ENCODE measurements at places on chromosomes 13 and 19.

DNA sequence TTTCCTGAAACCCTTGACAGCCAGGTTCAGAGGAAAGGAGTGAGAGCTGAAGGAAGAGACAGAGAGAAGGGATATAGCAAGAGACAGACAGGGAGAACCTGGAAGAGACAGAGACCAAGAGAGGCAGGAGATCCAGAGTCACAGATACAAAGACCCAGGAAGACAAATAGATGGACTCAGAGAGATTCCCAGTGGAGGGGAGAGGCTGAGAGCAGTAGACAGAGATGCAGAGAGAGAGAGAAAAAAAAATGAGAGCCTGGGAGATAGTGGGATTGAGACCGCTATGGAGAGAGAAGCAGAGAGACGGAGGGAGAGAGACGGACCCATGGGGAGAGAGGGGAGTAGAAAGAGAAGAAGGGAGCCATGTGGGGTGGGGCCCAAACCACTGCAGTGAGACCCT, 763 bp downstream of the FXYD7 start:
- no peak for DNase-seq

DNA sequence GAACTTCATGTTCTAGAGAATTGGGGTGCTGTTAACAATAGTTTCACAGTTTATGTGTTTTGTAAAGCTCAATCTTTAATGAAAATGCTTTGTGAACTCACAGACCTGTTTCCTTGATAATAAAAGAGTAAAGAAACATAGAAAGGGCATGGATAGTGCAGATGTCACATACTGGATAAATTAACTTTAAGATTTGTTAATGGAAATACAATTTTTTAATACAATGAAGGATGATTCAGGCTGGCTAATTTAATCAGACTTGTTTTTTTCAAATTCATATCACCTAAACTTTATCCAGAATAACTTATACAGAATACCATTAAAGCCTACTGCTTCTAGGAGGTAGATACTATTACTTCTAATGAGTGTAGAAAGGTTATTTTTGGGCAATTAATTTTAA, 1033.5 kb upstream of the SLC10A2 start:
- no peak for DNase-seq

GRCh38 chr13:95714142-95714832, 37.3 kb downstream of the DNAJC3 start:
- no peak for DNase-seq

GRCh38 chr19:13401388-13401787, 104.9 kb downstream of the CACNA1A start:
- no peak for DNase-seq

DNA sequence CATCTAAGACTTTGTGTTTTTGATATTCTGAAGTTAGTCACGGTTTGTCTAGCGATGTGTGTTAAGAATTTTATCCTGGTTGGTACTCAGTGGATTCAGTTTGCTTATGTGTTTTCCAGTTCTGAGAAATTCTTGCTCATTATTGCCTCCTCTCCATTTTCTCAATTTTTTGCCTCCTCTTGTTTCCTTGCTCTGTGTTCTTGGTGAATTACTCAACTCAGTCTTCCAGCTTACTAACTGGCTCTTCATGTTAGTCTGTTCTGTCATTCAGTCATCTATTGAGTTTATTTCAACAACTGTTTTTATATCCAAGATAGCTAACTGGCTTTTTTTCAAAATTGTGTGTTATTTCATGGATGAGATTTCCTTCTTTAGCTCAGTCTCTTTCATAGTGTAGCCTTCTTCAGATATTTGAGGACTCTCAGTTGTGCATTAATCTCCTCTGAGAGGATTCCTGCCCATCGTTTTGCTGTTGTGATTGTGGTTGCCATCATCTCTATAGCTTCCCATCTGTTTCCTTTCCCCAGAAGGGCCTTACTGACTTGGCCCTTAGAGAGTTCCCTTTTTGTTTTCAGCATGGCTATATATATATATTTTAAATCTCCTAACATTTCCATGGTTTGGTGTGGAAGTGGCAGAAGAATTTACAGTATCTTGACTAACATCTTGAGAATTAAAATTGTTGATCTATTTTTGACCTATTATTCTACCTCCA, 6.2 kb downstream of the SETDB2 start:
- DNase-seq, result no peak

- DNase-seq, result no peak
These were observed 134.6 kb downstream of the KATNAL1 start for GRCh38 chr13:30172593-30173302.

DNA sequence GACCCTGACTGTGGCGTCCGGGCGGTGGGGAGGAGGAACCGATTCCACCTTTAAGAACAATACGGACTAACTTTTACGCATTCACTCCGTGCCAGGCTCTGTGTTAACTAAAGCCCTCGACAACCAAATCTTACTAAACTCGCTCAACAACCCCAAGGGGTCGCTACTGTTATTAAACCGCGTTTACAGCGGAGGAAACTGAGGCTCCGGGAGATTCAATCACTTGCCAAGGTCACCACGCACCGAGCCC, 1.2 kb downstream of the SAMD1 start:
- DNase-seq, result no peak

- no peak for DNase-seq
These were observed 167.4 kb downstream of the KDM4B start for GRCh38 chr19:5136073-5136855.
